Spinal cord (tissue), 10 donors: ENCODE measurements at places on chromosomes 1 and 21. TPM values are rescaled to one million over a fixed set of nuclear protein-coding genes. Genes with fewer than 3 reads are reported as not detected.

NCSTN gene
- total RNA-seq: 56.8 TPM

SFPQ gene
- 241 TPM for total RNA-seq

AK5 gene
- 76.0 TPM for total RNA-seq

FMO5 gene
- 3.1 TPM for total RNA-seq

AVPR1B gene
- 0.50 TPM for total RNA-seq

BNIPL gene
- 0.20 TPM for total RNA-seq

DNA sequence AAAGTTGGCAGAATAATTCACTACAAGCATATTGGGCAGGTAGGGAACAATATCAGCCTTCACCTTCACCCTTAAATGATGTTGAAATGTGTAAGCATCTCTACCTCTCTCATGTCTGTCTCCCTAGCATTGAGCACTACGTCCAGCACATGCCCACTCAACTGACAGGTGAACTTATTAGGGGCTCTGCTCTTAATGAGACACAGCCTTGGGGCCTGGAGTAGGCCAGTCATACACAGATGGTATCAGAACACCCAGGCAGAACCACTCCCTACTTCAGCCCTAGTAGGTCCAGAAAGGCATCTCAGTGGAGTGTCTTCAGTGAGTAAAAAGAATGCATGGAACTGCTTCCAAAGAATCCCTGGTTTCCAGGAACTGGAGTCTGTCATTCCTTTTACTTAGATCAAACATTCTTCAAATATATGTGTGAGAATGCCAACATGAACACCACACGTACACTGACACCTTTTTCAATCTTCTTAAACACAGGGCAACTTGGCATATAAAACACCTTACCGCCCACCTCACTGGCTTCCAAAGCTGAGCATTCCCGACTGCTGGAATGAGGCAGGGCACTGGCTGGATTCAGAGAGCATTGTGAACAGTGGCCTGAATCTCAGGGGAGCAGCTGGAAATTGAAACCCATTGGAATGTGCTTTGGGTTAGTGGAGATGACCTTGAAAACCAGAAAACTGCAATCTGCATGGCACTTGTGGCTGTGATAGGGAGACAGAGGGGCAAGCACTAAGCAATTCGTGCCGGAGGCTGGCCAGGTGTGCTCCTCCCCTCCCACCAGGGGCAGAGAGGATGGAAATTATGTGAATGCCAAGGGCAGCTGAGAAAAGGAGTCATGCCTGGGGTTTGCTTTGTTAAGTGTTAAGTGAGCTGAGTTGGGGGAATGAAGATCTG is 24.2 kb upstream of the HSD3B1 start:
- no peaks in the 10 kb centered on the region for H3K27me3 ChIP-seq
- H3K27ac ChIP-seq: no peak overlapping the region
- no peaks in the 10 kb centered on the region for H3K4me1 ChIP-seq
- no peaks in the 10 kb centered on the region for H3K36me3 ChIP-seq

GRCh38 chr1:165257969-165258459 is 98.5 kb downstream of the LMX1A start:
- no peak overlapping the region for H3K4me3 ChIP-seq
- H3K36me3 ChIP-seq: no peaks in the 10 kb centered on the region
- no peak for DNase-seq
- no peaks in the 10 kb centered on the region for H3K27me3 ChIP-seq
- peaks cover 5% of the 10 kb centered on the region for H3K4me1 ChIP-seq

DNA sequence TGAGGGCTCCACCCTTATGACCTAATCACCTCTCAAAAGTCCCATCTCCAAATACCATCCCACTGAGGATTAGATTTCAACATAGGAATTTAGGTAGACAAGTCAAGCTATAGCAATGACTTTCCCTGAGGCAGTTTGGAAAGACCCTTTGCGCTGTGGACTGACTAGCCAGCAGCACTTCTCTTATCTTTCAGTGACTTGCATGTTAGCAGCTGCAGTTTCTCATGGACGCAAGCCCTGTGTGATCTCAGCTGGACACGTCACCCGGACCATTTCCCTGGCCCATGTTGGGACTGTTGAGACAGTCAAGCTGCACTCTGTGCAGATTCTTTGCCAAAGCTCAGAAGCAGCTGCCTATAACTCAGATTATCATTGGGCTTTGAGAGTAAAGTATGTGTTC is 408.1 kb upstream of the USP24 start:
- H3K36me3 ChIP-seq: no peaks in the 10 kb centered on the region
- no peak overlapping the region for H3K27ac ChIP-seq
- H3K27me3 ChIP-seq: no peaks in the 10 kb centered on the region
- H3K4me1 ChIP-seq: no peaks in the 10 kb centered on the region

GRCh38 chr1:153936011-153936802 is 10.3 kb downstream of the DENND4B start:
- DNase-seq: no peak
- no peaks in the 10 kb centered on the region for H3K4me1 ChIP-seq
- no peak overlapping the region for H3K27ac ChIP-seq
- H3K27me3 ChIP-seq: no peaks in the 10 kb centered on the region
- H3K4me3 ChIP-seq: no peak overlapping the region
- H3K36me3 ChIP-seq: peaks cover 95% of the 10 kb centered on the region

DNA sequence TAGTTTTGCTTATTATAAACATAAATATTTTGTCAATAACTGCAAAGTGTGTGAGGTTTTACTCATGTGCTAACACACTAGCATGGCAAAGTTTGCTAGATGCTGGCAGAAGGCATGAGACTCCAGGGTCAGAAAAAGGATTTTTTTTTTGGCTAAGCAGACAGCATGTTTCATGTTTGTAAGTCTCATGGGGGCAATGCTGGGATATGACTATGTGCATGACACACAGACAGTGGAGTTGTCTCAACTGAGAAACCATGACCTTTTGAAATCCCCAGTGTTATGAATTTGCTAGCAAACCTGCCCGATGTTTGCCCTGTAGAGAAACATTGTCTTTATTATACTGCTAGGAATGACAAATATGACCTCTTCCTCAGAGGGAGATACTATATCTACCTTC is 448.2 kb downstream of the BRINP3 start:
- DNase-seq: no peak
- H3K36me3 ChIP-seq: no peaks in the 10 kb centered on the region
- no peaks in the 10 kb centered on the region for H3K27me3 ChIP-seq
- no peaks in the 10 kb centered on the region for H3K4me1 ChIP-seq
- no peak overlapping the region for H3K4me3 ChIP-seq
- H3K27ac ChIP-seq: no peak overlapping the region

DNA sequence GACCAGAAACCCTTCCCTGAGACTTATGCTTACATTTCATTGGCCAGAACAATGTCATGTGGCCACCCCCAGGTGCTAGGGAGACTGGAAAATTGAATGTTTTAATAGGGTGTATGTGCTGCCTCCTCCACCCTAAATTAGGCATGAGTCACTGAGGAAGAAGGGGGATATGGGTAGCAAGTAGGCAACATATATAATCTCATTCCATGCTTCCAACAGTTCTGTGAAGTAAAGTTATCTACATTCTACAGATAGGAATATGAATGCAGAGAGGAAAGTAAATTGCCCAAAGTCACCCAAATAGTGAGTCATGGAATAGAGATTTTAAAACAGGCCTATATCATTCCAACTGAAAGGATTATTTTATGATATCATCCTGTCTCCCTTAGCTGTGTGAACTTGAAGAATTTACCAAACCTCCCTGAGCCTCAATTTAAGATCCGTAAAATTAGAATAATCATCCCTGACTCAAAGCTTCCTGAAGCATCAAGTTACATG is 168.6 kb upstream of the FGGY start:
- no peak overlapping the region for H3K27ac ChIP-seq
- no peak overlapping the region for H3K4me3 ChIP-seq
- no peaks in the 10 kb centered on the region for H3K4me1 ChIP-seq
- no peaks in the 10 kb centered on the region for H3K27me3 ChIP-seq
- DNase-seq: no peak

DNA sequence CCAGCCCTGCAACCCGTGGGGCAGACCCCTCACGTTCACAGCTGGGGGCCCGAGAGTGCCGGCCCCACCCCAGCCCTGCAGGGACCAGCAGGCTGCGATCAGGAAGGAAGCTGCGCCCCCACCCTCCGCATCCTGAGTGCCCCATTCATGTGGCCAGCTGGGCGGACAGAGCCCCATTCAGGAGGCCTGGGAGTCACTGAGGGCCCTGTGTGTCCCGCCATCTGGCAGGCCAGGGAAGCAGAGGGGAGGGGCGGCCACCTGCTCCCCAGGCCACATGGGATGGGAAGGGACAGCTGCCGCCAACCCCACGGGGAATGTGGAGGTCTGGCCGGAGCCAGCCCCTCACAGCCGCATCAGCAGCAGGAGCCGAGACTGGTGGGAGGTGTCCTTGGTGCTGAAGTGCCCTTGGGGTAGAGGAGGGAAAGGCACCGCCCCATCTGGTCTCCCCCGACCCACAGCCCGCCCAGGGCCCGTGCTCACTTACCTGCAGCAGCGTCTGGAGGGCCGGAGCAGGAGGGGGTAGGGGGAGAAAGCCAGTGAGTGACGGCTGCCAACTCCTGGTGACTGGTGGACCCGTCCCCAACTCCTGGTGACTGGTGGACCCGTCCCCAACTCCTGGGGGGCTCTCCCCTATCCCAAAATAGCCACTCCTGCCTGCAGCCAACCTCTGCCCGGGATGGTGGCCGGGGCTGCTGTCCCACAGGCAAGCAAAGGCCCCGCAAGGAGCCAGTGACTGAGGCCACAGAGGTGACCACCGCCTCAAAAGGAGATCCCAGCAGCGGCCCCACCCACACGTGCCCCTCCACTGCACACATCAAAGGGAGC is 8.7 kb downstream of the ACAP3 start:
- H3K4me1 ChIP-seq: peaks cover 58% of the 10 kb centered on the region
- no peaks in the 10 kb centered on the region for H3K27me3 ChIP-seq
- peaks cover 96% of the 10 kb centered on the region for H3K36me3 ChIP-seq

- no peaks in the 10 kb centered on the region for H3K4me1 ChIP-seq
- H3K27ac ChIP-seq: no peak overlapping the region
- no peaks in the 10 kb centered on the region for H3K36me3 ChIP-seq
- no peak overlapping the region for H3K4me3 ChIP-seq
- no peaks in the 10 kb centered on the region for H3K27me3 ChIP-seq
- no peak for DNase-seq
Observed at GRCh38 chr1:31501505-31501904, 74.8 kb upstream of the TINAGL1 start.

GRCh38 chr1:101167891-101168290 is 68.9 kb upstream of the S1PR1 start:
- no peaks in the 10 kb centered on the region for H3K27me3 ChIP-seq
- no peaks in the 10 kb centered on the region for H3K36me3 ChIP-seq
- H3K4me3 ChIP-seq: no peak overlapping the region
- DNase-seq: no peak
- H3K27ac ChIP-seq: no peak overlapping the region

- H3K4me3 ChIP-seq: no peak overlapping the region
- DNase-seq: no peak
- H3K27me3 ChIP-seq: no peaks in the 10 kb centered on the region
- no peak overlapping the region for H3K27ac ChIP-seq
Observed at GRCh38 chr1:245041058-245041698, 113.6 kb upstream of the KIF26B start.
